Stromal cell of bone marrow (primary cell): ENCODE measurements at places on chromosomes 12 and 14.
A peak's percentile ranks its signal among the peaks of the same experiment; 100 is the strongest.

GRCh38 chr12:58592475-58593207, 327.7 kb downstream of the LRIG3 start:
- no peak for DNase-seq

GRCh38 chr12:107080299-107080698, 13.1 kb downstream of the CRY1 start:
- DNase-seq, result no peak

DNA sequence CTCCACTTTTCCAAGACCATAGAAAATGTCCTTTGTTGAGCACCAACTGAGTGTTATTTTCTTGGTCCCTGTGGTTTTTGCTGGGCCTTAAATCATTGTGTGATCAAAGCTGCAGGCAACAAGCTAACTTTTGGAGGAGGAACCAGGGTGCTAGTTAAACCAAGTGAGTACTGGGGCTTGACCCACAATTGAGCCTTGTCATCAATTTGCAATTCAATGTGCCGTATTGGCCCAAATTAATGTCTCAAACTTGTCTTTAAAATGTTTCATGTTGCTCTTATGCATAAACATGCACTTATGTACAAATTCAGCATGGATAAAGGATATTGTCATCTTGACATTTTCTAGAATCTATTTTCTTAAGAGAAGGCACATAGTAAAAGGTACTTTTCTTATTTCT, 62.3 kb downstream of the DAD1 start:
- no peak for DNase-seq

DNA sequence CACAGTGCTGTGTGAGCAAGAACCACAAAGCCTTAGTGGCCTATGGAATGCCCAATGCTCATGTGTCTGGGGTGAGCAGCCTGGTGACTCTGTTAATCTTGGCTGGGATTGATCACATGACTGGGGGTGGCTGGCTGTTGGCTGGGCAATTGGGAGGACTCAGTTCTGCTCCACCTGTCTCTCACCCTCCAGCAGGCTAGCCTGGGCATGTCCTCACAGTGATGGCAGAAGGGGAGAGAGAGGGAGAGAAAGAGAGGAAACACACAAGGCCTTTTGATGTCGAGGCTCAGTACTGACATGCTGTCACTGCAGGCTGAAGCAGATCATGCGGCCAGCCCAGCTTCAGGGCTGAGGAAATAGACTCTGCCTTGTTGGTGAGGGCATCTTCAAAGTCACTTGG, 136.8 kb downstream of the TBX5 start:
- DNase-seq, result no peak

DNA sequence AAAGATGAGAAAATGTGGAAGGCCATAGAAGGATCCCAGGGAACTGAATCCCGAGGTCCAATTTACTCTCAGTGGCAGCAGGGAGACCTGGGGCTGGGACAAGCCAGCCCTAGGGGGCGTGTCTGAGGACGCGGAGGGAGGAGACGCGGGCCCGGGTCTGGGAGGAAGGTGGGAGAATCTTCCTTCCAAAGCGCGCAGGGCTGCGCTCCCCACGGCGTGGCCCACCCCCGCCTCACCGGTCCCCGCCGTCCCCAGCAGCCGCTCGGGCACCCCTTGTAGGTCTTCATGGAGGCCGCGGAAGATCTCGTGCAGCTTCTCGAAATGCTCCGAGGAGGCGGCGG, 323 bp downstream of the VTI1B start:
- no peak for DNase-seq

GRCh38 chr12:10048526-10048925, 18.0 kb downstream of the CLEC9A start:
- DNase-seq, result no peak

GRCh38 chr12:2693244-2693860, 101.4 kb upstream of the FKBP4 start:
- DNase-seq, result no peak

DNA sequence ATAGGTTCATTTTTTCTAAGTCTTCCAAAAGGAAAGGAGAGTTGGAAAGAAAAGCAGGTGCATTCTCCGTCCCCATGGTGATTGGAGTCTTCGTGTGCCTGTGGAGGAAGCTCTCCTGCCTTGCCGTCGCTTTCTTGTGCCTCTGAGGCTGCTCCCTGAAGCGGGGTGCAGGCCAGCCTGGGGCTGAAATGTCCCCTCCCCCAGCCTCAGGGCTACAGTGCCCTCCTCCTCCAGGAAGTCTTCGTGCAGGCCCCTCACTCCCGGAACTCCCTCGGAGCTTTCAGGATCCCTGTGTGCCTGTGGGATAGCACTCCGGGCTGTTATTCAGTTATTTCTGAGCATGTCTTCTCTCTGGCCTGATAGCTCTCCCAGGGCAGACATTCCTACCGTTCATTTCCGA, 569.2 kb downstream of the VRK1 start:
- no peak for DNase-seq

DNA sequence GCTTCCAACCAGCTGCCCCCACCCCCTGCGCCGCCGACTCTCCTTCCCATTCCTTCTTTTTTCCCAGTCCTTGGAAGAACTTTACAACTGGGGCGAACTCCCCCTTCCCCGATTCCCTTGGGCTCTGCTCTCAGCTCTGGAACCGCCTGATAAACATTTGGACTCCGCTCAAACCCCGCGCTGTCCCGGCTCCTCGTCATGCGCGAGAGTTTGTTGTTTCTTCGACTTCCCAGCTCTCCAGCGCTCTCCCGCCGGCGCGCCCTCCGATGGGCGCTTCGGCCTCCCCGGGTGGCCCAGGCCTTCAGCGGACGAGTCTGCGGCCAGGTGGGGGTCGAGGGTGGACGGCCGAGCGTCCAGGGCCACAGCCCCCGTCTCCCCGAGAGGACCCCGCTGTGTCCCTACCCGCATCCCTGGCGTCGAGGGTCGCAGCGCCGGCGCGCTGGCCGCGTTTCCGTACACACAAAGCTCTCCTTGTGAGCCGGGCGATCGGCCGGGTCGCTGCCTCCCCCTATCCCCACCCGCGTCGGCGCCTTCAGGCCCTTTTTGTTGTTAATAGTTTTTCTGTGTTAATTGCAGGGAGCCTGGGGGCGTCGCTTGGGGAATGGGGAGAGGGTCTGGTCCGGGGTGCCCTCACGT, 847 bp downstream of the MMP14 start:
- DNase-seq, result peak; percentile 43

GRCh38 chr12:64918344-64918743, 93.9 kb downstream of the TBC1D30 start:
- no peak for DNase-seq

DNA sequence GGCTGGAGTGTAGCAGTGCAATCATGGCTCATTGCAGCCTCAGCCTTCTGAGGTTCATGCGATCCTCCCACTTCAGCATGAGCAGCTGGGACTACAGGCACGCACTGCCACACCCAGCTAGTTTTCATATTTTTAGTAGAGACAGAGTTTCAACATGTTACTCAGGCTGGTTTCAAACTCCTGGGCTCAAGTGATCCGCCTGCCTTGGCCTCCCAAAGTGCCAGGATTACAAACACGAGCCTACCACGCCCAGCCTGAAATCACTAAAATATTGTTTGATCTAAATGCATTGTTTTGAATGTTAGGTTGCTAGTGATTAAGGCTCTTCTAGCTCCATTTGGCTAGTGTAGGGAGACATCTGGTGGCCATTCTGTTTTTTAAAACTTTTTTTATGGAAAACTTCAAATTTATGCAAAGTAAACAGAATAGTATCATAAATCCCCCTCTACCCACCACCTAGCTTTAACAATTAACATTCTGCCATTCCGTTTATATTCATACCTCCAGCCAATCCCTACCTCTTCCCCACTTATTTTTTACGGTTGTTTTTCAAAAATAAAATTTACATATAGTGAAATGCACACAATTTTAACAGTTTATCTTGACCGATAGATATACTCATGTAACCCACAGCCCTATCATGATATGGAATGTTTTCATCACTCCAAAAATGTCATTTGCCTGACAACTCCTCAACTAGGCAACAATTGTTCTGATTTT, 37.8 kb downstream of the MYO1H start:
- peak; percentile 40 for DNase-seq

- no peak for DNase-seq
These were observed 433.0 kb downstream of the LRIG3 start for GRCh38 chr12:58487255-58487654.

DNA sequence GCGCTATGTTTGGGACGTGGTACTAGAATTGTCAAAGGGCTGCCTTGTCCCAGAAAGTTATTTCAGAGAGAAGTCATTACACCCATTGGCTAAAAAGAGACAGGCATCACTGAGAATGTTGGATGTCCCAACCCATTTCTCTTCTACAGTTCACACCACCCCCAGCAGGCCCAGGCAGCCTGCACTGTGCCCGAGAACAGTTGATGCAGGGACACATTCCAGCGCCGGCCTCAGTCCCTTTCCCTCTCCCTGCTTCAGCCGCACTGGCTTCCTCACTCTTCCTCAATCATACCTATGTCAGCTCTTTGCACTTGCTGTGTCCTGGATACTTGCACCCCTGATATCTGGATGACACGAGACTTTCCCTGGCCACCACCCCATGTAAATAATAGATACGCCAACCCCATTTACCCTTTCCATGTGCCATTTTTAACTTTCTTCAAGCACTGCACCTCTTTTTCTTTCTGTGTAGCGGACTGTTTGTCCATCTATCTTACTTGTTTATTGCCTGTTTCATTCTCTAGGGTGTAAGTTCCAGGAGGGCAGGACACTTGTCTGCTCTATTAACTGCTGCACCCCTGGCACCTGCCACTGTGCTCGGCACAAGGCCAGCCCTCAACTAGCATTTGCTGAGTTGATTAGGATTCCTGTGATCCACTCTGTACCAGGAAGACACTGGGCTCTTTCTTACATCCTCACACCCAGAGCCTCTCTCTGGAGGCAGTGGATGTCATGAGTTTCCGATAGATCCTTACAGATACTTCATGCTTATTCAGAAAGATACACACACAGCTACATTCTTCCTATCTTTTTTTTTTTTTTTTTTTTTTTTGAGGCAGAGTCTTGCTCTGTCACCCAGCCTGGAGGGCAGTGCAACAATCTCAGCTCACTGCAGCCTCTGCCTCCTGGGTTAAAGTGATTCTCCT, 76.6 kb upstream of the CEP83 start:
- DNase-seq, result no peak

GRCh38 chr12:124639122-124639806, 71.9 kb upstream of the NCOR2 start:
- no peak for DNase-seq

DNA sequence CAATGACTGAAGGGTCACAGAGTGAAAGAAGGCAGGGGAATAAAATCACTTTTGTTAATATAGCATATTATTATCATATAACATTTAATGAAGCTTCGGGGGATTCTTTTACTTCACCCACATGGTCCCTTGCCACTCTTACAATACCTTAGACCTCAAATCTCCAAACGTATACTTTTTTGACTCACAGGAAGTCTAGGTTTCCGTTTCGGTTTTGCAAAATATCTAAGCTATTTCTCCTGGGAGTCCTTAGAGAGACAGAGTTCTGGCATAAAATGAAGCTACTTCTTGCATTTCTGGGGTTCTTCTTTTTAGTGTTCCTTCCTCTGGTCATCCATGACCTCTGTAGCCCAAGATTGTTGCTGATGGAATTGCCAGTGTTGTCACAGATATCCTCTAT, 590.5 kb upstream of the ATP2B1 start:
- no peak for DNase-seq

DNA sequence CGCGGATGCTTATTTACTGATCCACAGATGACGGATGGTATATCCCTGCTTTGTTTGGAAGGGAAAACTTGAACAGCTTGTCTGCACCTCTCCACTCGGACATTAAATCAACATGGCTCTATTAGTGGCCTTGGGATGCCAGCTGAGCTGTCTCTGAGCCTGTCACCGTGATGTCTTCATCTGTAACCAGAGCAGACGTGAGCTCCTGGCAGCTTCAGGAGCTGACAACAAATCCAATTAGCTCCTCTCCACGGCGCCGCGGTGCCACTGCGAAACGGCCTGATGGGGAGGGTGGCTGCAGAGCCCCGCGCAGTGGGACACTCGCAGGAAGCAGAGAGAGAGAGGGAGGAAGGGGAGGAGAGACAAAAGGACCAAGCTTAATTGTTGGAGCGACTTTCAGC, 112.3 kb downstream of the PAPOLA start:
- DNase-seq, result no peak

- DNase-seq, result no peak
These were observed 92.4 kb upstream of the PKP2 start for GRCh38 chr12:32988982-32989381.

GRCh38 chr12:67758119-67758518, 109.6 kb downstream of the DYRK2 start:
- no peak for DNase-seq

- DNase-seq, result no peak
These were observed 4.1 kb downstream of the C1QL4 start for GRCh38 chr12:49332891-49333371.

GRCh38 chr14:53531730-53532129, 378.6 kb upstream of the DDHD1 start:
- DNase-seq, result no peak

DNA sequence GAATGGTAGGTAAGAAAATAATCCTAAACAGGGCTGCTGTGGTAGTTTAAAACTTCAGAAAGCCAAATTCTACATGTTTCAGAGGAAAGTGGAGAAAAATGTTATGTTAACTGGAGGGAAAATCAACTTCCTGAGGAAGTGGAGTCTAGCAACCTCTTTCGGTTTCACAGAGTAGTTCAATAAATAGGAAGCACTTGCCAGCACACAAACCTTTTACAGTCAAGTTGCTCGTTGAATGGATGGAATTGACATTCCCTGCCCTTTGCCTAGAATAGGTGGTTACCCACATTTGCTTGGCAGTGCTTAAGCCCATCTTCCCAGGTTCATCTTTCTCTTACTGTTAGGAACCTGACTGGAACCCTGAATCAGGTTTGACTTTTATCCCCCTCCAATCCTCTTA, 15.9 kb downstream of the ANKRD13A start:
- no peak for DNase-seq

DNA sequence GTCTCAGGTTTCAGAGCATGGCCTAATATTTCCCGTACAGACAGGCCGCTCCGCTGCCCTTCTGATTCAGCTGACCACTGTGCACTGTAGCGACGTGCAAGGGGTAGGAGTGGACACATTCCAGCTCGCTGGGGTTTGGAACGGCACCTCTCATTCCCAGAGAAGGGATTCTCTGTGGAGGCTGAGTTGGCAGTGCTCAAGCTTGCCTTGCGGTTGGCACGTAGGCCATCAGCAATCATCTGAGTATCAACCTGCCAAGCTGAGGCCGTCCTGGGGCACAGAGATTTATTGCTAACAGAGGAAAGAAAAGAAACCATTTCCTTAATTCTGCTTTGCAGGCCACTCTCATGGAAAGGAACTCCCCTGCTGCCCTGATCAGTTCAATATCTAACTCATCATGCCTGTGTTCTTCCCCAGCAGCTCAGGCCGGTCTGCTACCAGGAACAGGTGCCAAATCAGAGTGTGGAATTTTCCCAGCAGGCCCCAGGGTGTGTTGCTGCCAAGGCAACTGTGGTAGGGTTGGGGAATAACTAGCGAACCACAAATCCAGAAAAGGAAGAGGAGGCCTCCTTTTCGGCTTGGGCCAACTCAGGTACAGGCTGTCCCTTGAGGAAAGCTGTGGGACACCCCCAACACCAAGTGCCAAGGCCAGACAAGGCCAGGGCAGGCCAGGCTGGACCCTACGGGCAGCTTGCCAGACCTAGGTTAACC, 92.5 kb downstream of the SSPN start:
- peak; percentile 91 for DNase-seq

GRCh38 chr14:101097109-101097793, 193.7 kb upstream of the RTL1 start:
- DNase-seq, result no peak

- no peak for DNase-seq
These were observed 66.1 kb downstream of the SIX6 start for GRCh38 chr14:60575008-60575407.

GRCh38 chr12:98355322-98355721, 160.1 kb upstream of the TMPO start:
- DNase-seq, result no peak

GRCh38 chr14:64912261-64912660, 2.0 kb upstream of the CHURC1 start:
- DNase-seq, result no peak

- DNase-seq, result no peak
These were observed 186.5 kb downstream of the PHETA1 start for GRCh38 chr12:111182382-111182781.
